ENCODE measurements at places on chromosomes 11 and 22.

DNA sequence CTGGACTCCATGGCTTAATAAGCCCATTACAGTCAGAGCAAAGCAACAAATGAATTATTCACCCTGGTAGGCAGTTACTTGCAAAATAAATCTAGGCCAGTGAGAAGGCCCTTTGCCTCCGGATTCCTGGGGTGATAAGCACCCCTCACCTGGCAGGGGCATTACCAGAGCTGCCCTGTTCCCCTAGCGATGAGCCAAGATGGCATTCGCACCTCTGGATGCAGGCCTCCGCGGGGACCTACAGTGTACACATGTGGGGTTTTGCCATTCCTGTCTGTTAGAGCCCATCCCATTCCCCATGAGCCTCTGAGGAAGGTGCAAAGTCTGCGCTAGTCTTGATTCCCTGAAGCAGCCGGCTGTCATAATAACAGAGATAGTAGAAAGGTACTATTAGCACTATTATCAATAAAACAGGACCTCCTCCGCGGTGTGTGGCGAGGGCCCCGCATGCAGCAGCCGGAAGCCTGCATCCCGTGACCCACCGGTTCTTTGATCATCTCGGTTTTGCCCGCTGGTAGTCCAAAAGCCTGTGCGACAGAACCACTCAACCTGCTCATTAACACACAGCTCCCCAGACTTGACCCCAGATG, 344.3 kb downstream of the BRD1 start:
- DNase-seq, result no peak

DNA sequence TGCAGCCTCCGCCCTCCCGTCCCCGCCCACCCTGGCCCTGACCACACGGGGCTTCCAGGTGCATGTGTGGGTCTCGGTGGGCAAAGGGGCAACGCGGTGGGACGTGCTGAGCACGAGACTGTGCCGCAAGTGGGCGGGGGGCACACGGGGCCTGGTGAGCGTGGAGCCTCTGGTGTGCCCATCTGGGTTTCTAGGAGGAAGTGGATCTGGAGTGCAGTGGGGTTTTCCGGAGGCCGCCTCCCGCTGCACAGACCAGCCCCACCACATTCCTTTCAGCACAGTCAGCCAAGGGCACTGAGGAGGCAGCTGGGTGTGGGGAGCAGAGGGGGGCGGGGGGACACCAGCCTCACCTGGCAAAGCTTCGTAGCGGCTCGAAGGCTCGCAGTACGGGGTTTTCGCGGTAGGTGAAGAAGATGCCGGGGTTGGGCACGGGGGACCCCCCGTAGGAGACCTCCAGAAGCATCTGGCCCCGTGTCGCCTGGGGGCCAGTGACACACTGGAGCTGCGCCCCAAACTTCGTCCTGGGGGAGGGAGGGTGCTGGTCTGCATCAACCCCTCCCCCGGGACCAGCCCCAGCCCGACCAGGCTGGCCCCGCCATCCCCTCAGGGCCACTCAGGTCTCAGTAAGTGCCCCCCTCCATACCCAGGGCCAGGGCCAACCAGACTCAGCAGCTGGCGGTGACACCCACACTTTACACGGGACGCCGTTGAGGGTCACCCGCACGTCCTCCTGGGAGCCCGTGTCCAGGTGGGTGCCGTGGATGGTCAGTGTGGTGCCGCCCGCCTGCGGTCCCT, 12.4 kb upstream of the MAPK11 start:
- DNase-seq, result no peak

DNA sequence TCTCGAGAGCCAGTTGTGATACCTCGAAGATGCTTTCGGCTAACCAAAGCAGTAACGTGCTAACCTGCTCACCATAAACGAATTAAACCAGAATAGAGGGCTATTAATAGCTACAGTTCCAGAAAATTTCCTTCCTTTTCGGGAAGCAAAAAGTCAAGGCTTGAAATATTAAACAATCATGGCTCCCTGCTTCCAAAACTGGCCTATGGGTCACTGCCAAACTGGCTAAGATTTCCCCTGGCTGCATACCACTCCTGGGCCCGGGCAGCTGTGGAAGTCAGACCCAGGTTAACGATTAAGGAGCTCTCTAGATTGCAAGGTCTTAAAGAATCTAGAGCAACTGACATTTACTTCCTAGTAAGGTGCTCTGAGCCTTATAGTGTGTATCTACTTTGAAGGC, 1.7 kb downstream of the AMOTL1 start:
- no peak for DNase-seq

- no peak for DNase-seq
These were observed 2.6 kb upstream of the MS4A2 start for GRCh38 chr11:60085909-60086308.
